ENCODE measurements at places on chromosomes 3 and 15. TPM values are rescaled to one million over a fixed set of nuclear protein-coding genes. Genes with fewer than 3 reads are reported as not detected.

GRCh38 chr15:66747886-66748707 lies 46.1 kb downstream of the SMAD6 start:
- DNase-seq = no peak

GRCh38 chr3:98817547-98818041 lies 54.5 kb downstream of the ST3GAL6 start:
- DNase-seq = peak; percentile 59

GRCh38 chr15:52340093-52340492 lies 44.5 kb upstream of the MYO5C start:
- DNase-seq = no peak

DNA sequence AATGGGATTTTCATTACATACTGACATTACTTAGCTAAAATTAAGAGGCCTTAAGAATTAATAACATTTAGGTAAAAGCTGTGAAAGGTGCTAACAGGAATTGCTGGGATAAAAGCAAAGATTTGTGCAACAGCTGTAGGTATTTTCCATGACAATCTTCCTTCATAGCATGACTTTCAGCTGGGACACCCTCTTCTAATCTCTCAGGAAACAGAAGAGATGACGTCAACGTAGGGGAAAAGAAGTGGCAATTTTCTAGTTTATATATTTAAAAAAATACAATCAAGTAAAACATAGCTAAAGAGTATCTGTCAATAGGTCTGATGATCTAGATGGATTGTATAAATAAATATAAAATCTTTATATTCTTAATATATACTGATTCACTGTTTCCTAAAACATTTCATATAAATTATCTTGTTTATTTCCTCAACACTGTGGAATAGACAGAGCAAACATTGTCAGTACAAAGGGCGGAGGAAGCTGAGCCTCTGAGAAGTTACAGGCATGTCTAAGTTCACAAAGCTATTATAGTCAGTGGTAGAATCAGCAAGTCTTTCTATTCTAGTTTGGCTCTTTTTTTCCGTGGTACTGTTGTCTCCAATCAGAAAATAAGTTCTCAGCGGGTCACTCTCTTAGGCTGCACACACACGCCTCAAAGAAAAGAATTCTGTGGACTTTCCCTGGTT lies 217.0 kb downstream of the P3H2 start:
- no peak for DNase-seq

DNA sequence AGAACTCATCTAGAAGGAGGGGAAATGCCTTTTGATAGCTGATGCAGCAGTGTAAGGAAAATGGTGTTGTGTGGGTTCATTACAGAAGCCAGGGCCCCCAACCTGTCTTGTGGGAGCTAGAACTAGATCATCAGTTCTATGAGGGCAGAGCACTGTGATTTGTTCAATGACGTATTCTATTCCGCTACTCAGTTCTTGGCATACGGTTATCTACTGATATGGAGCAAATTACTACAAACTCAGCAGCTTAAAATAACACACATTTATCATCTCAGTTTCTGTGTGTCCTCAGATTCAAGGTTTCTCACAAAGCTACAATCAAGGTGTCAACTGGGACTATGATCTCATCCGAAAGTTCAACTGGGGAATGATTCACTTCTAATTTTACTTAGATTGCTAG lies 250.5 kb downstream of the FEZF2 start:
- no peak for DNase-seq

- no peak for DNase-seq
Measured at GRCh38 chr3:117261983-117262421, 552.4 kb downstream of the TUSC7 start.

- DNase-seq = no peak
Measured at GRCh38 chr3:106209482-106209881, 340.7 kb upstream of the CBLB start.

DNA sequence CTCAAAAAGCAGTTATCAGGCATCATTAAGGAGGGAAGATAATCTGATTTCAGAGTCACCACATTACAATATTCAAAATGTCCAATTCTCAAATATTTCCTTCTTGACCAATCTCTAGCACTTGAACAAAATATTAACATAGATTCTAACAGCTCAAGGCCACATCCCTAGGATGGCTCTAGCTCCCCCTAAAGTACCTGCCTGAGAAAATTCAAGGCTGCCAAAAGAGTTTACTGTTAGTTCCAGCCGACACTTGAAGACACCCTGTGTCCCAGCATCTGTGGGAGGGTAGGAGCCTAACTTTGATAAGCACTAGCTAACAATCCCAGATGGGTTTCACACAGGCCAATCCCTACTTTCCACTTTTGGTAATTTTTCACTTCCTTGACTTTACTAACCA lies 10.4 kb downstream of the NSMCE3 start:
- no peak for DNase-seq

- no peak for DNase-seq
Measured at GRCh38 chr3:99957151-99957796, 139.6 kb downstream of the CMSS1 start.

GRCh38 chr3:57170946-57171345 lies 5.8 kb upstream of the IL17RD start:
- DNase-seq = no peak

DNA sequence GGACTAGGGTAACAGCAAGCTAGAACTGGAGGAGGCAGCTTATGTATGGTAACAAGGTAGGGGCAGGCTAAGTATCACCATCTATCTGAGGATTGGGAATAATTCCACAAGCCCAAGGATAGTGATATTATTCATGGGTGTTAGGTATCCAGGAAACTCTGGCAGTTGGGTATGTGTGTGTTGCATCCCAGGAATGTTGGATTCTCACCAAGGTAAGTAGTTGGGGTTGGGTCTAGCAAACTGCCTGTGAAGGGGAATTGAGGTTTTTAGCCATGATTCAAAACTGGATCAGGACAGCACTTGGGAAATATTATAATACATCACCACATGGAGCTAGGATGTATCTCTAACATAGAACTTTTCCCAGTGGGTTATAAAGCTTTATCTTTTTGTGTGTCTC lies 626.4 kb upstream of the GOLIM4 start:
- DNase-seq = no peak

GRCh38 chr3:108311797-108312196 lies 15.4 kb downstream of the HHLA2 start:
- no peak for DNase-seq

GRCh38 chr15:67783303-67783702 lies 42.0 kb upstream of the SKOR1 start:
- no peak for DNase-seq

DNA sequence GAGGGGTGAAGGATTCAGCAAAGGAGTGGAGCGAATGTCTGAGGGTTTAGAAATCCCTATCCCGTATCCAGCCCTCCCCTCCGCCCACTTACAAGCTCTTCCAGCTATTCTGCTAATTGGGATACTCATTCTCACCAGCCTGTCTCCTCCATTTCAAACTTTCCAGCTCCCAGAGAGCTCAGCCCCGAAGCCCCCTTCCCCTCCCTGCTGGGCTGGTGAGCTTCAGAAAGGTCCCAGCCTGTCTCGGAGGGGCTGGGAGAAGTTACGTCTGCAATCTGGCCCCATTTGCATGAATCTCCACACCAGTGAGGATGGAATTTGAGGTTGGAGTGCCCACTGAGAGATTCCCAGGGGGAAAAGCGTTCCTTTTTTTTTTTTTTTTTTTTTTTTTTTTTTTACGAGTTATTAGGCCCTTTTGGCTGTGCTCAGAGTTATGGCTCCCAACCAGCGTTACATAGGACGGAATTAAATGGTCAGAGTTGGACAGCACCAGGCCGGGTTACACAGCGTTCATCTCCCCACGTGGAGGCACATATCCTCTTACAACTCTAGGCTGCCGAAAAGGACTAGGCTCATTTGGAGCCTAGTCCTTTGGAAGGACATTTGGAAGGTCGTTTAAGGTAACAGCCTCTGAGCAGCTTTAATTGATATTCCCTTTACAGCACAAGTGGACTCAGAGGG lies 34.6 kb downstream of the FGD5 start:
- no peak for DNase-seq

DNA sequence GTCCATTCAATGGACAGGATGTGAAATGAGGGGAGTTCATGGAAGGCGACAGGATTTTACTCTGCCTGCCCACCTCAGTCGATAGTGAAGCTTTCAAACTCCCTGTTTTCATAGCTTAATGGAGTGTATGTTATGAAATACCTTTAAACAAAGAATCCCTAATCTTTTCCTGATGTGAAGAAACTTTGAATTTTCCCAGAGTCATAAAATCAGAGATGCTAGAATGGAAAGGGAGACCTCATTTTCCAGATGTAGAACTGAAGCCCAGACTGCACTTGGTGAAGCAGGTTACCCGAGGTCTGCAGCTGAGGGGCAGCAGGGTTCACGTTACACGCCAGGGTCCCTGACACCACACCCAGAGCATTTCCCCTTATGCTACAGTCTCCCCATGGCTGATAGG lies 34.7 kb upstream of the LACTB start:
- DNase-seq = no peak

- no peak for DNase-seq
Measured at GRCh38 chr3:125191256-125191655, 21.3 kb downstream of the SLC12A8 start.

GRCh38 chr3:23752126-23752525 lies 53.6 kb upstream of the UBE2E1 start:
- DNase-seq = no peak

GRCh38 chr3:46673151-46674030 lies 20.1 kb downstream of the ALS2CL start:
- DNase-seq = no peak

DNA sequence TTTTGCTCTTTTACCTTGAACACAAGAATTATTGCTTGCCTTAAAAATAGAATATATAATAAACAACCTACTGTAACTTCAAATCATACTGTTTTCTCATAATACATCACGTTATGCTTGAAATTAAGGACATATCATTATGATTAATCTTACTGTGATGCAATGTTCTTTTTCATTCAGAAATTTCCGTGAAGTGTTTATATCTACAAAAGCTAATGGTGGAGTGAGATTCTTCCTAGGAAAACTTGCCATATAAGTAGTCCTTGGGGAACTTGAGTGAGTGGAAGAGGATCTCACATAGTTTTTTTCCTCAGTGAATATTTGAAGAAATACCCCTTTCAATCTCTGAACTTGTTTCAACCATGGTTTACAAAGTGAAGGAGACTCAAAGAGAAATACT lies 498.7 kb upstream of the CBLB start:
- DNase-seq = no peak

GRCh38 chr15:79164043-79164442 lies 73.5 kb upstream of the RASGRF1 start:
- DNase-seq = no peak

DNA sequence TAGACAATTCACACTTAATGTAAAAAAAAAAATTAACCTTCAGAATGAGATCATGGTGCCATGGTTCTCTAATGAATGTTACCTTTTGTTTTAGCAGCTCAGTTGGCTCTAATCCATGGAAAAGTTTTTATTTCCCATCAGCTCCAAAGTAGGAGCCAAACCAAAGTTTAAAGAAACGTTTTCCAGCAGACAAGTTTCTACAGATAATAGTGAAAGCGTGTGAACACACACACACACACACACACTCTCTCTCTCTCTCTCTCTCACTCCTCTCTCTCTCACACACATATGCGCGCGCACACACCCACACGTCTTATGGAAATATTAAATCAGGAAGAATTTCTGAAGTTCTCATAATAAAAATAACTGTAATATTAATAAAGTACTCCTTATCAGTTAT lies 46.9 kb downstream of the MBNL1 start:
- DNase-seq = no peak

- DNase-seq = no peak
Measured at GRCh38 chr3:98531622-98532274, at the start of gene GPR15. Gene GPR15, plus strand, starts transcription at chr3:98531978. Its CDS starts 56 bp downstream, at chr3:98532034.

DNA sequence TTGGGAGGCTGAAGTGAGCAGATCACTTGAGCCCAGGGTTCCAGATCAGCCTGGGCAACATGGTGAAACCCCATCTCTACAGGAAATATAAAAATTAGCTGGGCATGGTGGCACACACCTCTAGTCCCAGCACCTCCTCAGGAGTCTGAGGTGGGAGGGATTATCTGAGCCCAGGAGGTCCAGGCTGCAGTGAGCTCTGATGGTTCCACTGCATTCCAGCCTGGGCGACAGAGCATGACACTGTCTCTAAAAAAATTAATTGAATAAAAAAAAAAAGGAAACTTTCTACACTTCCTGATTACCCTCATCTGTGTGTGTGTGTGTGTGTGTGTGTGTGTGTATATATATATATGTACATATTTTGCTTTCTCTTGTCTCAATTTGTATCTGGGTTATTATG lies 31.4 kb downstream of the DIPK2A start:
- DNase-seq = no peak

GRCh38 chr3:149291178-149291577 lies 42.3 kb downstream of the TM4SF18 start:
- no peak for DNase-seq

The P2RY12 gene
- total RNA-seq = 20.6 TPM

The SLC9C1 gene
- total RNA-seq = 0.45 TPM

The C2CD4A gene
- total RNA-seq = 0.73 TPM

The ACKR2 gene
- total RNA-seq = not detected

The DHFR2 gene
- total RNA-seq = 5.7 TPM

The CCDC191 gene
- 8.8 TPM for total RNA-seq

The SCAANT1 gene
- not detected for total RNA-seq

The TRPM1 gene
- not detected for total RNA-seq

The CCR8 gene
- total RNA-seq = not detected

The NEIL1 gene
- total RNA-seq = 14.2 TPM

The ADAMTS7 gene
- 25.9 TPM for total RNA-seq
